ENCODE measurements at places on chromosomes 7 and 10.

DNA sequence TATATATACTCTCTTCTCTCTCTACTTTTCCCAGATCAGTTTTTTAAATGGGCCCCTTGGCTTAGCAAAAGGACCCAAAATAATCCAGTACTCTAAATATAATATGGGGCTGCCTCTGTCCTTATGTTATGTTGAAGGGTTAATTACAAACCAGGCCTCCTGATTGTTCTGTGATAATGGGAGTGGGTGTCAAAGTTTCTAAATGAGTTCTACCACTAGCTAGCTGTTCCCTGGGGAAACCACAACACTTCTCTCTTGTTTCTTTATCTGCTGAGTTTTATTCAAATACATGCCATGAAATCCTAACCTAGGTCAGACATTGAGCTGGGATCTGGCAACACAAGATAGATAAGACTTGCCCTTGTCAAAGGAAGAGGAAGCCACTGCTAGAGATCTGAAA, 3.8 kb downstream of the HTR5A start:
- DNase-seq, result no peak

- no peak for DNase-seq
These were observed 467.5 kb downstream of the GPAM start for GRCh38 chr10:111716032-111716431.

GRCh38 chr7:87797798-87798403, 78.3 kb downstream of the SLC25A40 start:
- no peak for DNase-seq

GRCh38 chr7:111558991-111559390, 3.3 kb downstream of the IMMP2L start:
- no peak for DNase-seq

DNA sequence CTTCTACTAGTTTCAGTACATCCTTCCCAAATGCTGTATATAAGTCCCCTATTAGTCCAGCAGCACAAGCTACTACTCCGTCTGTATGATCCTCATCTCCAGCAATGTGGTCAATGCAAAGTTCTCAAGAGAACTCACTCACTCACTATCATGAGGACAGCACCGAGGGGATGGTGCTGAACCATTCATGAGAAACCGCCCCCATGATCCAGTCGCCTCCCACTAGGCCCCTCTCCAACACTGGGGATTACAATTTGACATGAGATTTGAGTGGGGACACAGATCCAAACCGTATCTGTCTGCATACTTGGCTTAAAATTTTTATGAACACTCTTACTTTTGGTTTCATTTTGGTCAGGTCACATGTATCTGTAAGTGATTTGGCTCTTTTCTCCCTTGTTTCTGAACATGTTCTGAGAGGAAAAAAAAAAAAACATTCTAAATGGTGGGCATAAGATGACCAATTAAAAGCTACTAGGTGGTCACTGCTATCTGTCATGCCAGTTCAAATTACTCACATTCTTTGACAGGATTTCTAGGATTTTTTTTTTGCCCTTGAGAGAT, 60.1 kb downstream of the ZNF783 start:
- DNase-seq, result no peak

- no peak for DNase-seq
These were observed 262.4 kb downstream of the GRID1 start for GRCh38 chr10:86104156-86104555.

GRCh38 chr7:42197451-42197850, 39.6 kb downstream of the GLI3 start:
- DNase-seq, result no peak

- DNase-seq, result no peak
These were observed 6.3 kb upstream of the CFAP70 start for GRCh38 chr10:73364964-73365363.

- DNase-seq, result peak; percentile 19
These were observed 33.0 kb downstream of the FAM25A start for GRCh38 chr10:87053111-87053510.

DNA sequence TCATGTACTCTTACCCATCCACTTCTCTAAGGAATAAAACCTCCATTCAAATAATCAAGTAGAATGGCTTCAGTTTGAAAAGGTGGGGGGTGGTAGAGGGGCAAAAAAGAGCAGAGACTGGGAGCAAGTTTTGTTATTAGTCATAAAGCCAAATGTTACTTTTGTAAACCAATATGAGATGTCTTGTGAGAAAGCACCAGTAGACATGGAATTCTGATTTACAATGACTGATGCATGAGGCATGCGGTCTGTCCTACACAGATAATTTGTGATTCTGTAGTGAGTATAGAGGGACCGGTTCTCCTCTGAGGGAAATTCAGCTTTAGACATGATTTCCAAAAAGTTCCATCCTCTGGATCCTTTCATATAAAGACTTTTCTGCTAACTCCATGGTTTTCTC, 12.9 kb upstream of the ABCA13 start:
- no peak for DNase-seq
